ENCODE measurements at places on chromosomes 16 and 17.

DNA sequence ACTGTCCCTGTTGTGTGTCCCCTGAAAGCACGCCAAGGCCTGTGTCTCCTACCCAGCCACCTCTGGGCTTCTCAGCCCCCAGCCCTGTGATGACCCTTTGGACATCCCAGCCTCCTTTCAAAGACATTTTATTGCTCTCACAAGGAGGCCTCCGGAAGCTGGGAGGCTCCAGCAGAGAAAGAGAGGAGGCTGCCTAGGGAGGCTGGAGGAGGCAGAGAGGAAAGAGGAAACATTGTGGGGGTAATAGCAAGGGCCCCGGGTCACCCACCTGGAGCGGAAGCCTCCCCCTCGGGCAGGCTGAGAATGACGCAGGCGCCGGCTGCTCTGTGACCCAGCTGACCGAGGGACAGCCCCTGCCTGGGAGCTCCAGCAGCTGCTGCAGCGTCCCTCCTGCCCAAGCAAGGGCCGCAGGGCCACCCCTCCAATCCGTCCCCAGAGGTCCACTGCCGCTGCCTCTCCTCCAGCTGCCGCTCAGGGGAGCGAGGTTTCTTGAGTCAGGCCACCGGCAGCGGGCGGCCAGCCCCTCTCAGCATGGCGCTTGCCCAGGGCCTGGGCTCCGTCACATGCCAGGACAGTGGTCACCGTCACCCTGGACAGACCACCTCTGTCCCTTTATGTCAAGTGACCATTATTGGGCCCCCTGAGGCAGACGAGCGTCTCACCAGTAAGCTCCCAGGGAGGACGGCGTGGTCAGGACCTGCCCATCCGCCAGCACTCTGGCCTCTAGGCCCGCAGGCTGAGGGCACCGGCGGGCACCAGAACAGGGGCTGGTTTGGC is 29.3 kb downstream of the ACTG1 start:
- no peak for DNase-seq

DNA sequence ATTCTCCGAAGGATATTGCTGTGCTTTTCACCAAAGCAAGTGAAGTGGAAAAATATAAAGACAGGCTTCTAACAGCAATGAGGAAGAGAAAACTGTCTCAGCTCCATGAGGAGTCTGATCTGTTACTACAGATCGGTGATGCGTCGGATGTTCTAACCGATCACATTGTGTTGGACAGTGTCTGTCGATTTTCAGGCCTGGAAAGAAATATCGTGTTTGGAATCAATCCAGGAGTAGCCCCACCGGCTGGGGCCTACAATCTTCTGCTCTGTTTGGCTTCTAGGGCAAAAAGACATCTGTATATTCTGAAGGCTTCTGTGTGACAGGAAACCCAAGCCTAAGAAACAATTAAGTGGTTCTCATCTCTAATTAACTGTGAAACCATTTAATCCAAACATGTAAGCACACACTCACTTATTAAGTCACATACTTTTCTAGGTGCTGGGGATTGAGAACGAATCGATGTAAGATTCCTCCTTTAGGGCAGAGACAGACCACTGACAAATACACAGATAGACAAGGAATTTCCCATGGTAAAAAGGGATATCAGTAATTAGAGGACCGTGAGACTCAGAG is 22.8 kb downstream of the SLFN5 start:
- DNase-seq: no peak

DNA sequence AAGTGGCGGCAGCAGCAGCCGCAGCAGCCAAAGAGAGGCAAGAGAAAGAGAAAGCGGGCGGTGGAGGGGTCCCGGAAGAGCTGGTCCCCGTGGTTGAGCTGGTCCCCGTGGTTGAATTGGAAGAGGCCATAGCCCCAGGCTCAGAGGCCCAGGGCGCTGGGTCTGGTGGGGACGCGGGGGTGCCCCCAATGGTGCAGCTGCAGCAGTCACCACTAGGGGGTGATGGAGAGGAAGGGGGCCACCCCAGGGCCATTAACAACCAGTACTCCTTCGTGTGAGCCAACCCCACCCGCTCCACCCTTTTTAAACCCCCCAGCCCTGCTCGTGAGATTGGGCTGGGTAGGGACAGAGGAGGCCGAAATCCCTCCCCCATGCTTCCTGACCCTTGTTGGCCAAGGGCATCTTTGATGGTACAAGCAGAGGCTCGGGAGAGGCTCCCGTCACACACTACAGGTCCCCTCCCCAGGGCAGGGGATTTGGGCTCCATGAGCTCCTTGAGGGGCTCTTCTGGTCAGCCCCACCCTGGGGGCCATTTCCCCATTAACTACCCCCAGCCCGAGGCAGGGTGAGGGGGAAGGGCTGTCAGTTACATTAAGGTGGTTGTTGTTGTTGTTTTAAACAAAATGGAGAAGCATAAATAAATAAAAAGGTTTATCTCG is 4.6 kb upstream of the ATP2A1 start:
- peak; percentile 23 for DNase-seq

DNA sequence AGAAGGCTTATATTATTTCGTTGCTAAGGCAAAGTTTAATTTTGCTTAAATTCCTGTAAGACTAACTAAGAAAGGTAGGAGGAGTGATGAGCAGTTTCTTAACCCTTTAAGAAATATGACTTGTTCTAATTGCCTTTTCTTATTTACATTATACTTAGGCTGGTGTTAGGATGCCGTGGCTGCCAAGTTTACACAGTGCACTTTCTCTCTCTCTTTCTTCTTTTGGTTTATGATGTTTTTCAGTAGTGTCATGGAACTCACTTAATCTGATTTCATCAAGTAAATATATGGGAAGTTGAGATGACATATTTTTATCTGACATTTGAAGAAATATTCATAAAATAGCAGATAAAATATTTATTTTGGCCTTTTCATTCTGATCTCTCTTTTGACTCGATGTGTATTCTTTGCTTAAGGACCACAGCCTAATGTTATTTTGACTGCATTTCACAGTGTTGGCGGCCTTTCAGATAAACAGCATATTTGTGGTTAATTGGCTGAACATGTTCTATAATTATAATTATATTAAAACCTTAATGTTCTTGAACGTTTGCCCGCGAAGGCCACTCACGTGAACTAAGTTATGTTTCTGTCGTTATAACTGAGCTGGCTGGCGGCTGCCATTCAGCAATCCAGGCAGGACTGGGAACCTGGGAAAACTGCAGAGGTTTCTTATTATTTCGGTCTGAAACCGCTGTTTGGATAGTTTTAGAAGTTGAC is 191.6 kb downstream of the WWOX start:
- no peak for DNase-seq

DNA sequence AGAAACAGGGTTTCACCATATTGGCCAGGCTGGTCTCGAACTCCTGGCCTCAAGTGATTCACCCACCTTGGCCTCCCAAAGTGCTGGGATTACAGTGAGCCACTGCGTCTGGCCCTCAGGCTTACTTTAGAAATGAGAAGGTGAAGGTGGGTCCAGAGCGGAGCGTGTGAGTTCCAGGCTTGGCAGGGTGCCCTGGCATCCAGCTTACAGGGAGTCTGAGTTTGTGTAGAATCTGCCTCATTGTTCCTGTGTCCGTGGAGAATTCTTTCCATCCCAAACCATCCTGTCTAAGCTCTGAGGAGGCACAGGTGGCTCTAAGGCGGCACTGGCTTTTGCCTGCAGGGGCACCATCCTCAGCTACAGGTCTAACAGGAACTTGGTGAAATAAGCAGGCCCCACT is 50.6 kb downstream of the RAB11FIP3 start:
- no peak for DNase-seq

DNA sequence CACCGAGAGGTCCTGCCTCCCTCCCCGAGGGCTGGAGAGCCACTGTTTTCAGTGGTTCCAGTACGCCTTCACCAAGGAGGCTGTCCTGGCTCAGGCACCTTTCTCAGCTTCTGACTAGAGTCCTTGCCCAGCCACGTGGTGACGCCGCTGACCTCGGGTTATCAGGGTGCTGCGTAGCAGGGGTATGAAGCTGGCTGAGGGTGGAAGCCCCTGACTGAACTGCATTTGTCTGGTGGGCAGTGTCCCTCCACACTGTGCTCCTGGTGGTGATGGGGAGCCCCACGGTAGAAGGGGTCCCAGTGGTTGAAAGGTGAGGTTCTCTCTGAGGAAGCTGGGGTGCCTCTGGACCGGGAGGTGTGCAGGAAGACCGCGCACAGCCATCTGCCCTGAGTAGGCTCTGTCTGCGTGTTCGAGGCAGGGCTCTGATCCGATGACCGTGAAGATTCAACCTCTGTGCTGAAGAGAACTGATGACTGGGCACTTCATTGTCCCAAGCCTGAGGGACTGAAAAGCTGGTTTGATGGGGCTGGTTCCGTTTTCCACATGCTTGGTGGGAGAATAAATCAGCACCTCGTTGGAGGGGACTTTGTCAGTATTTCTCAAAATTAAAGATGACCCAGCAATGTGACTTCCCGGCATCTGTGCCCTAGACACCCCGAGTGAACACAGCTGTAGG is 2.5 kb downstream of the ACSF3 start:
- no peak for DNase-seq

DNA sequence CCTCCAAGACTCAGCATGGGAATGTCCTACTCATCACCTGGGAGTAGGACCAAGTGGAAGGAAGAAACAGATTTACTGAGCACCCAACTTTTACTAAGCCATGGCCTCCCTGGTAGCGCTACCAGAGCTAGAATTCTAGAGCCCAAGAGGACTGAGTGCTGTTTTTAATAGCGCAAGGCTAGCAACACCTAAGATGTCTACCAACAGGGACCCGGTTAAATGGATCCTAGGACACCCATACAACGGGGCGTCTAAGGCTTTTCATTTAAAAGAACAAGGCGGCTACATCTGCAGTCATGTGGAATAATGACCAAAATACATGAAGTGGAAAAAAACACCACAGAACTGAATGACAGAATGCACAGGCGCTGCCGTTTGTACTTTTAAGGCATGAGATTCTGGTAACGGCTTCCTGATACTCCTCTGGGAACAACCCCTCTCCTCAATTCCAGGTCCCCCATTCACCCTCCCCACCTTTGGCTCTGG is 5.1 kb downstream of the GGA2 start:
- no peak for DNase-seq

GRCh38 chr17:3956327-3956957 is 7.8 kb downstream of the ATP2A3 start:
- DNase-seq: no peak

- DNase-seq: no peak
Observed at GRCh38 chr17:2176499-2177169, 121.7 kb downstream of the HIC1 start.

DNA sequence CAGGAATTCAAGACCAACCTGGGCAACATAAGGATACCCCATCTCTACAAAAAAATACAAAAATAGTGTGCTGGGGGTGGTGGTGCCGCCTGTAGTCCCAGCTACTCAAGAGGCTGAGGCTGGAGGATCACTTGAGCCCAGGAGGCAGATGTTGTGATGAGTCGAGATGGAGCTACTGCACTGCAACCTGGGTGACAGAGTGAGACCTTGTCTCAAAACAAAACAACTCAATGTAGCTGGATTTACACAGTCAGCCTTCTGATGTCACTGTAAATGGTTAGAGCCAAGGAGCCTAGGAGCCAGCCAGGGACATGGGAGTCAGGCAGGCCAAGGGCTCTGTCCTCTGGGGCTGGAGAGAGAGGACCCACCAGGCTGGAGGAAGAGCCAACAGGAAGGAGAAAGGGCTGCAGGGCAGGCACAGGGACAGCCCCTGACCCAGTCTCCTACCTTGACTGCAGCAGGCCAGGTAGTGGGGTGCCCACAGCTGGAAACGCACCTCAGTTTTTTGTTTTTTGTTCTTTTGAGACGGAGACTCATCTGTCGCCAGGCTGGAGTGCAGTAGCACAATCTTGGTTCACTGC is 8.4 kb downstream of the CDIPT start:
- DNase-seq: no peak

- DNase-seq: peak; percentile 12
Observed at GRCh38 chr17:3558603-3559269, 1.1 kb upstream of the TRPV3 start.

DNA sequence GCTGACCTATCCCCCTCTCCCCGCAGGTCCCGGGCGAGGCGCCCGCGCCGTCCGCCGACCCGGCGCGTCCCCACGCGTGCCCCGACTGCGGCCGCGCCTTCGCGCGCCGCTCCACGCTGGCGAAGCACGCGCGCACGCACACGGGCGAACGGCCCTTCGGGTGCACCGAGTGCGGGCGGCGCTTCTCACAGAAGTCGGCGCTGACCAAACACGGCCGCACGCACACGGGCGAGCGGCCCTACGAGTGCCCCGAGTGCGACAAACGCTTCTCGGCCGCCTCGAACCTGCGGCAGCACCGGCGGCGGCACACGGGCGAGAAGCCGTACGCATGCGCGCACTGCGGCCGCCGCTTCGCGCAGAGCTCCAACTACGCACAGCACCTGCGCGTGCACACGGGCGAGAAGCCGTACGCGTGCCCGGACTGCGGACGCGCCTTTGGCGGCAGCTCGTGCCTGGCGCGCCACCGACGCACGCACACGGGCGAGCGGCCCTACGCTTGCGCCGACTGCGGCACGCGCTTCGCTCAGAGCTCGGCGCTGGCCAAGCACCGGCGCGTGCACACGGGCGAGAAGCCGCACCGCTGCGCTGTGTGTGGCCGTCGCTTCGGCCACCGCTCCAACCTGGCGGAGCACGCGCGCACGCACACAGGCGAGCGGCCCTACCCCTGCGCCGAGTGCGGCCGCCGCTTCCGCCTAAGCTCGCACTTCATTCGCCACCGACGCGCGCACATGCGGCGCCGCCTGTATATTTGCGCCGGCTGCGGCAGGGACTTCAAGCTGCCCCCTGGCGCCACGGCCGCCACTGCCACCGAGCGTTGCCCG is 10.3 kb downstream of the ZNF771 start:
- peak; percentile 65 for DNase-seq

- DNase-seq: no peak
Observed at GRCh38 chr17:50470426-50470825, 1.7 kb upstream of the CHAD start.

GRCh38 chr17:18318117-18318516 is 3.0 kb downstream of the SMCR8 start:
- DNase-seq: no peak

GRCh38 chr17:40293363-40293762 is 5.7 kb downstream of the CDC6 start:
- no peak for DNase-seq

DNA sequence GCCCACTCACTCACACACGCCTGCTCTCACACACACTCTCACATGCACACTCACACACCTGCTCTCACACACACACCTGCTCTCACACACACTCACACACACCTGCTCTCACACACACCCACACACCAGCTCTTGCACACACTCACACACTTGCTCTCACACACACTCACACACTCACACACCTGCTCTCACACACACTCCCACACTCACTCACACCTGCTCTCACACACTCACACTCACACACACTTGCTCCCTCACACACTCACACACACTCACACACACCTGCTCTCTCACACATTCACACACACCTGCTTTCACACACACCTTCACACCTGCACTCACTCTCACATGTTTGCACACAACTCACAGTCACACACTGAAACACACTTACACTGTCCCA is 4.0 kb downstream of the CD300H start:
- no peak for DNase-seq

GRCh38 chr16:10889855-10890254 is 12.9 kb downstream of the CIITA start:
- no peak for DNase-seq

DNA sequence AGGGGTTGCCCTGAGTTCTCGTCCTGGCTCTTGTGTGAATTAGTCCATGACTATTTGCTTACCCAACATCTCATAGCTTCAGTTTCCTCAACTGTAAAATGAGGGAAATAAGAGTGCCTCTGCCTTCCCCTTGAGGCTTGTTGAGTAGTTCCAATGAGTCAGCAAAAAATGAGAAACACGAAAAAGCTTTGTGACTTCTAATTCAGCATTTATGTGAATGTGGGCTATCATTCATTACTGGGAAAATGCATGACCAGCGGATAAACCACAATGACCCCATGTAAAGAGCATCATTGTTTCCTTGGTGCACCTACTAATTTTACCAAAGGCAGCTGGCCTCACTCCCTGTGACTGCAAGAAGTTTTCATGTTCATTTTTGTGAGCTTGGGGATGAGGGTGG is 374.6 kb upstream of the HSBP1 start:
- DNase-seq: no peak

Measured in activated T-helper 1 cell treated with anti-CD3 and anti-CD28 coated beads, Interleukin-2, amount 50 U/mL, for 16 hours (primary cell).